ENCODE measurements at places on chromosomes 3 and 15.

- DNase-seq = no peak
These were observed 6.9 kb upstream of the BDH1 start for GRCh38 chr3:197562398-197563251.

DNA sequence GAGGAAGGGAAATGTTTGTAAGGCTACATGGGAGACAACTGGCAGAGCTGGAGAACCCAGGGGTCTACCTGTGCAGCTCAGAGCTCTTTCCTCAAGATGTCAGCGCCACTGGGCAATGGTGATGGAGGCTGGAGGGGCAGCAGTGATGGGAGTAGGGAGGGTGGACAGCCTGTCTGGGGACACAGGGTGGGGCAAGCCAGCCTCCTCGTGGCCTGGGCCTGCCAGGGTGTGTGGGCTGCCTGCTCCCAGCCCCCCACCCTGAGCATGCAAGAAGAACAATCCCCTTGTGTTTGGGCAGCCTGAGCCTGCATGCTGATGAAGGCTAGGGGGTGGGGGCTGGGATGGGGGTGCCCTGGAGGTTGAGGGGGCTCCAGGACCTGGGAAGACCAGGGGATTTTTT is 1.2 kb downstream of the PCBP4 start:
- DNase-seq = no peak

DNA sequence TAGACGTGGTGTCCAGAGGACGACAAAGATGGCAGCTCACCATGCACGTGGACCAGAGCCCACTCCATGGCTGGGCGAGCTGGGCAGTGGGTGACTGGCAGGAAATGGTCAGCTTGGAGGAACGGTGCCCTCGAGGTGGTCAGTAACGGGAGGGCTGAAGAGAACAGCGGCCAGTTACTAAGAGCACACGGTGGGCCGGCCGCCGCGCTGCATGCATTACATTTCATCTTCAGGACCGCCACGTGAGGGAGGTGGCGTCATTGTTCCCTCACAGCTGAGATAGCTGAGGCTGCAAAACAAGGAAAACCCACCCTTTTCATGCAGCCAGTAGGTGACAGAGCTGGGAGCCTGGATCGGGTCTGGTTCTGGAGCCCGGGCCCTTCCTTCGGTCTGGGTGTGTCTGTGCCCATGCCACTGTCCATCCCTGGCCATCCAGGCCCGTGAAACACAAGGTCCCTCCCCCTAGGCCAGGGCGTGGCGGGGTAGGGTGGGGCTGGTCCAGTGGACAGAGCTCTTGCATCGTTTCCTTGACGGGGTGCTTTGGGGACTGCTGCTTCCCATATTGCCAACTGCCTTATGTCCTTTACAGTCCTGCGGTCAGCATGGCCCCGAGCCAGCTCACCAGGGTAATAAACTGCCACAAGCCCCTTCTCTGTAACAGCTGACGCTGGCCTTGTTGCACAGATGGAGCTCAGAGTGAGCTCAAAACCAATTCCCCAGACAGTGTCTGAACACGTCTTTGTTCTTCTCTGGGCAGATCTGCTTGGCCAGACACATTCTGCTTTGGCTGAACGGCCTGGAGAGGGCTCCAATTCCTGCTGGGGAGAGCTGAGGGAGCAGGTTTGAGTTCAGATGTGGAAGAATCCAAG is 51.8 kb downstream of the RGMA start:
- DNase-seq = no peak

DNA sequence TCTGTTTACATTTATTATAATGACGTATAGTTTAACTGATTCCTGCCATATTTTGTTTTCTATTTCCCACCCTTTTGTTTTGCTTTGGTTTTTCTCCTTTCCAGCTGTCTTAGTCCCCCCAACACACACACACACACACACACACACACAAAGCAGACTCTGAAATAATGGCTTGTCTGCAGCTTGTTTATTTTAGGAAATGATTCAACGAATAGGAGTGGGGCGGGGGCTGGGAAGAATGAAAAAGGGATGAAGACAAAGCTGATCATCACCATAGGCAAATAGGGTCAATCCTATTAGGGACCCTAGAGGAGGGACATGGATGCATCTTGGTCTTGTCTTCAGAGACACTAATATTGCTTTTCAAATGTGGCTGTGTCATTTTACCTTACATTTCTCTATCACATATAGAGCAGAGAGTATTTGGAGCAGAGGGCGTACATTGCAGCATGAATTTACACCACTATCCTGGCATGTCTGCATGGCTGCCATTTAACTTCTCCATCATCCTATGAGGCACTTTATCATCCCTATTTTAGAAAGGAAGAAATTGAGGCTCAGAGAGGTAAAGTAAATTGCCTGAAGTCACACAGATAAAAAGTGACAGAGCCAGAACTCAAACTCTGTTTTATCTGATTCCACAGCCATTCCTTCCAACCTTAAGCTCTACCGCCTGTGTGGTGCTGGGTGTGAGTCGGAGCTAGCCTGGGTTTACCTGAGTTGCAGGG is 147.2 kb upstream of the TPM1 start:
- DNase-seq = no peak

DNA sequence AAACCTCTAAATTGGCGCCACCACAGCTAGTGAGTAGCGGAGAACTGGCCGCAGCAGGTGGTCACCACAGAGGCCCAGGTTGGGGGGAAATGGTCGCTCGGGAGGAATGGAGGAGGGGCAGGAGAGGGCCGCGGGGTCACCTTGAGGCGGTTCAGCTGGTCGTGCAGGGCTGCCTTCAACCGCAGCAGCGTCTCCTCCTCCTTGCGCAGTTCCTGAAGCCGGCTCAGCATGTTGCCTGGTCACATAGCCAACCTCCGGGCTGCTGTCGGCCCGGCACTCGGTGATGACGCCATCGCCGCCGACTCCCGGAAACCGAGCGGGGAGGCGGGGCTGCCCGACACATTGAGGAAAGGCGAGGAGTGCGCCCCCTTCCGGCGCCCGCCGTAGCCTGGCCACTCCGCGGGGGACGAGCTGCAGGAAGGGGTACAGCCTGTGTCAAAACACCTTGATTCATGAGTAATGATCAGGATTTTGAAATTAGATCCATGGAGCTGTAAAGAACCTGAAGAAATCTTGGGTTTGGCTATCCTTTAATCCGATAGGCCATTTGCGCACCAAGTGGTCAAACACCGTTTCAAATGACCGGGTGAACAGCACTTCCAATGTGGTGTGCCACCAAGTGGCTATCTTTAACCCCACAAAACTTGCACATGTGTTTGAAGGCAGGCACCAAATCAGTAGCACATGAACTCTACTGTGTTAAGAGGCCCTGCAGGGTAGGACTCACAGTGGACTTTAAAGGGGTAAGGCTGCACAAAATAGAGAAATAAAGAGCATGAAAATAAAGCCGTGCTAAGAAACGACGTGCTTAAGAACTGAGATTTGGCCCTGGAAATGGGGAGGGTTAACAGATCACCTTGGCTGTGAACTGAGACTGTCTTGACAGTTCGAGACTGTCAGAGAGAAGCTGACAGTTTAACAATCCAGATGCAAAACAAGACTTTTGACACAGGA is at the start of gene SNAPC5:
Gene SNAPC5 (minus strand): TSS at position 261 of the 954 bp plus-strand sequence. CDS start 31 bp downstream, at position 230.
- peak; percentile 92 for DNase-seq

DNA sequence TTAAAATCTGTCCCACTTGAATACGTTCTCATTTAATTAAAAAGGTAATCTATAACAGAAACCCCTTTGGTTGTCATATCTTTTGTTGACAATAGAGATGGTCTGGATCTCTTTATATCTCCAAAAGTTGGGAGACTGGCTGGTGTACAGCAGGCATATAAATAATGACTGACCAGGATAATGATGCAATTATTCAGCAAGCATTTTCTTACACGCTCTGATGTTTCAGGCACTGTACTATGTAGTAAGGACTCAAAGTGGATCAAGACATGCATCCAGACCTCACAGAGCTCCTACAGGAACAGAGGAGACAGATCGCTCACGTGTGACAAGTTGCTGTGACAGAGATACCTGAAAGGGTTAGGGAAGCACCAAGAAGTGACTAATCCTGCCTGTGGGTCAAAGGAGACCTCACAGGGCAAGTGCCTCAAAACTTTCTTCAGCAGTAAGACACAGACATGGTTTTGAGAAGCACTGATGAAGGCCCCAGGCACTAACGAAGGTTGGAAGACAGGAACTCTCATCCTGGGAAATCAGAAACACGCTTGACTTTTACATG is 25.7 kb downstream of the VPS39 start:
- no peak for DNase-seq

DNA sequence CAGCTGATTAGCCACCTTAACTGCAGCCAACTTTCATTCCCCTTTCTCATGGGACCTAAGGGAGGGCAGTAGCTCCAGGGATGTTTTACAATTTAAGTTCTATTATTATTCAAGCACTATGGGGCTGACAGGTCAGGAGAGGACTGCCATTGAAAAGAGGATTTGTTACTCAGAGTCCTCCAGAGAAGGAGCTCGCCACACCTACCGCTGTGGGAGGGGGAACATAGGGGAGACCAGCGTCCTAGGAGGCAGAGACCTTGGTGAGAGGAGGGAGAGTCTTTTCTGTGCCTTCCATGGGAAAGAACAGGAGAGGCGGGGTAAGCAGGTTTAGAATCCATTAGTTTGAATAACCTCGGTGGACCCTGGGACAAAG is 14.4 kb downstream of the ATP10A start:
- no peak for DNase-seq

- no peak for DNase-seq
These were observed 37.7 kb upstream of the LARS2 start for GRCh38 chr3:45350680-45351079.

GRCh38 chr3:142046320-142047020 is 102.9 kb downstream of the TFDP2 start:
- DNase-seq = no peak

DNA sequence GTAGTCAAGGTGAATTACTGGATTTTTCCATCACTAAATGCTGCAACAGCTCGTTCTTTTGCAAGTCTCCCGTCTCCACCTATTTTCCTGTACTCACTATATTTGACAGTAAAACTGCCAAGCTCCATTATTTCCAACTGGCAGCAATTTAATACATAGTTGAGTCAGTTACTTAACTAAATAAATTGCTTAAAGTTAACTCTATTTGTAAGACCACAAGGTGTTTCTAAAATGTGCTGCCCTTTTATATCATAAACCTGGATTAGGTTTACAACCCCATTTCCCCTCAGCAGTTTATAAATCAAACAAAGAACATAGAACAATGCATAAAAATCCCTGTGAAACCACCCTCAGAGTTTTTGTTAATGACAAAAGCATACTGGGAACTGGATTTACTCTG is 211.4 kb upstream of the DPH6 start:
- no peak for DNase-seq

GRCh38 chr3:140924097-140924873 is 17.4 kb upstream of the SLC25A36 start:
- no peak for DNase-seq

DNA sequence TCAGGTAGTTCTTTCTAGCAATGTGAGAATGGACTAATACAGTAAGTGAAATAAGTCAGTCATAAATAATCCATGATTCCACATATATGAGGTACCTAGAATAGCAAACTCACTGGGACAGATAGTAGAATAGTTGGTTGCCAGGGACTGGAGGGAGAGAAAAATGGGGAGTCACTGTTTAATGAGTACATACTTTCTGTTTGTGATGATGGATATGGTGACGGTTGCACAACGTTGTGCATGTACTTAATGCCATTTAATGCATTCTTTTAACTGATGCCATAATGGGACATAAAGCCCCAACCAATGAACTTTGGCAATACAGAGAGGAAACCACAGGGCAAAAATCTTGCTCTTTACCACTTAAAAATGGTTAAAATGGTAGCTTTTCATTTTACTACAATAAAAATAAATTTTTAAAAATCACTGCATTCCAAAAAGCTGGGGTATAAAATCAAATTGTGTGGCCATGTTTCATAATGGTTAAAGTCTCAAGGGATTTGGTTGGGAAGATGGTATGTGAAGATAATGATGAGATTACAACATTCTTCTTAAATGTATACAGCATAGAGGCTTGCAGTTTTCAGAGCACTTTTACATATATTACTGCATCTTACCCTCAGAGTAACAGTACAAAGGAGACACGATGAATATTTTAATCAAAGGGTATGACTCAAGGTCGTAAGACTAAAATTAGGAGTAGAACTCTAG is 45.2 kb downstream of the ADAM10 start:
- no peak for DNase-seq

All from stimulated activated CD8-positive, alpha-beta memory T cell treated with anti-CD3 and anti-CD28 coated beads, Interleukin-4, amount 100 ng/mL, for 4 hours (primary cell).